ENCODE measurements at places on chromosomes 11 and 22.

- no peak for DNase-seq
These were observed 128.8 kb upstream of the SORL1-AS1 start for GRCh38 chr11:121581607-121582006.

- DNase-seq: no peak
These were observed 26.2 kb downstream of the OR2AG2 start for GRCh38 chr11:6745465-6746015.

DNA sequence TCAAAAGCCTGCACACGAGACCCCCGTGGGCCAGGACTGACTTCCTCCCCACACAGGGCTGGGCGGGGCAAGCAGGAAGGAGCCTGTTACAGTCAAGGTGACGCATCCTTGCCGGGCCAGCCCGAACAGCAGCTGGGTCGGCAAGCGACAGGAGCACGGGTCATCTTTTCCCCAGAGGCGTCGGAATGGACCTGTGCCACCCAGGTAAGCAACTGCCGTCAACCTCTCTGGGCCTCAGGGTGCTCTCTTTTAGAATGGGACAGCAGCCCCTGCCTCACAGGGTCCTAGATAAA is at the start of gene CYTH4:
TSS of gene CYTH4 (plus strand) at position 124 of the 293 bp plus-strand sequence. CDS start at position 186, 62 bp downstream.
- peak; percentile 58 for DNase-seq

DNA sequence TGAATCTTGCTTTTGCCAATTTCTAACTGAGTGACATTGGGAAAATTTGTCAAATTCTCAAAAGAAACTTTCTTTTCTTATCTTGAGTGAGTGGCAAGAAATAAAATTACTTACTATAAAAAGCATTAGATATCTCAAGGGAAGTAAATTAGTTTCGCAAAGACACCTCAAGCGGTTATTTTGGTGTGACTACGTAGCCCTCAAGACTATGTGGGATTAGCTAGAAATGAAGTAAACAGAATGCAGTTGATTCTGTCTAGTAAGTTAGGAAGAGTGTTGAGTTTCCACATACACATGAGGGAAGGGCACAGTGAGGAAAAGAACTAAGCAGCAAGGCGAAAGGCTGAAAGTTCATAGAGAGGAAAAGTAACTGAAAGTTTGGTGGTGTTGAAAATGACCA is 28.3 kb upstream of the MS4A6A start:
- no peak for DNase-seq

GRCh38 chr11:92839450-92839849 is 130.0 kb upstream of the MTNR1B start:
- DNase-seq: no peak

DNA sequence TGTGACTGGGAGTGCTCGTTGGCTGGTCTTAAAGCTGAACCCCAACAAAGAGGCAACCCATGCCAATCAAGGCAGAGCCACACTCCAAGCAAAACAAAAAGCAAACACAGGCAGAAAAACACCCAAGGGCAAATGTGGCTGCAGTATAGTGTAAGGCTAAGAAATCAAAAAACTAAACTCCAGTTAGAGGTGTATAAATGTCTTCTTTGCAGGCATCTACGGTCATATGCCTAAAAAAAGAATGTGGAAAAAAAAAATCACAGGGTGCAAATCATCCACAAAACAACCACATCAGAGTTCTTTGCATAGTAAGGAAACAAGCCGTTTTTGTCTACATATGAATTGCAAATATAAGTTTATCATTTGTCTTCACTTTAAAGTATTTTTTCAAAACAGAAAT is 27.8 kb downstream of the ARFGAP3 start:
- DNase-seq: no peak

DNA sequence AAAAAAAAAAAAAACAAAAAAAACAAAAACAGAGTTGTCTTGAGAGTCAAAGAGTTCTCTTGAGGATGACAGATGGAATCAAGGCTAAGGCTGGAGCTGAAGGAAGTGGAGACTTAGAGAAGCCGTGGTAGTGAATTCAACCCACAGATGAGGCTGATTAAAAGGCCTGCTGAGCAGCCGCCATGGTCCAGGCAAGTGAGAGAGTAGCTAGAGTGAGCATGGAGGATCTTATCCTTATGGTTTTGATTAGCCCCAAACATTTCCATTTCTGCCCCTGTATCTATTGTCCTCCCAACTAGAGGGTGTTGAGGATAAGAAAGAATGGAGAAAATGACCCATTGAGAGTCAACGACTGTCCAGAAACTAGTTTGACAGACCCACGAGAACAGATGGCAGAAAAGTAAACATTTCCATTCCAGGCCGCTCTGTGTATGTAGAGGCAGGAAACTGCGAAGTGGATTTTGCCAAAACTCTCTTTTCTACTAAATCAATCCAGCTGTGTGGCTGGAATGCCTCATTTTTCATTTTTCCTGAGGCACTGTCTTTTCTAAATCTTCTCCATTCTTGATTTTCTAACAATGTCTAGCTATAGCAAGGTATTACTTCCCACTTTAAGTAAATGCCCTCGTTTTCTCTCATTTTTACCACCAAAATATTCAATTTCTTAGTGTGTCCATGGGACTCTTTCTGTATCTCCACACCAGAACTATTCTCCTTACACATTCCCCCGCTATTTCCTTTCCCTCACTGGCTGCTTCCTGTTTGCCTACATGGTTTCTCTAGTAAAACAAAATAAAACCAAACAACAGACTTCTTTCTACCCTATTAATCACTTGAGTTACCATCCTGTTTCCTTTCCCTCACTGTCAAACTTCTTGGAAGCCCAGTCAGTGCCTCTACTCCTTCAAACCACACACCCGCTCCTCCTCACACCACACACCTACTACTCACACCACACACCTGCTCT is 5.4 kb upstream of the MMP8 start:
- DNase-seq: no peak

GRCh38 chr22:19816372-19817119 is 38.1 kb downstream of the GNB1L start:
- no peak for DNase-seq

GRCh38 chr11:64843686-64844329 is 645 bp downstream of the CDC42BPG start:
- DNase-seq: peak; percentile 41

- DNase-seq: peak; percentile 47
These were observed 718 bp downstream of the CHKA start for GRCh38 chr11:68120273-68121066.

GRCh38 chr11:9158898-9159391 is 67.5 kb upstream of the SCUBE2 start:
- DNase-seq: peak; percentile 61

DNA sequence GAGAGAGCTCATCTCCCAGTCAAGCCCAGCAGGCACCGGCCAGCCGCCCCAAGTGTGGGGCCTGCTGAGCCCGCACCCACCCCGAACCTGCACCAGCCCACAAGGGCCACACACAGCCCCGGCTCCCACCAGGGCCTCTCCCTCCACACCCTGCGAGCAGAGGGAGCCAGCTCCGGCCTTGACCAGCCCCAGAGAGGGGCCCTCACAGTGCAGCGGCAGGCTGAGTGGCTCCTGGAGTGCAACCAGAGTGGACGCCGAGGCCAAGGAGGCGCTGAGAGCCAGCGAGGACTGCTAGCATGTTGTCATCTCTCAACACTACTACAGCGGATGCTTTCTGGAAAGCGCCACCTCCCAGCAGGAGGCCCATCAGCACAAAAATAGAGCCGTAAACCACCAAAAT is 10.9 kb downstream of the DEFB108B start:
- DNase-seq: no peak

GRCh38 chr11:64216879-64217278 is 9.1 kb downstream of the TRPT1 start:
- DNase-seq: no peak

- no peak for DNase-seq
These were observed 53.3 kb downstream of the WNT11 start for GRCh38 chr11:76152741-76153570.

GRCh38 chr11:128644576-128644975 is 49.3 kb upstream of the FLI1 start:
- peak; percentile 59 for DNase-seq

- DNase-seq: peak; percentile 29
These were observed 17.0 kb downstream of the FADS3 start for GRCh38 chr11:61874377-61874809.

- DNase-seq: no peak
These were observed 23.9 kb downstream of the MYO7A start for GRCh38 chr11:77151804-77152509.

- DNase-seq: peak; percentile 61
These were observed 40.0 kb upstream of the RTL6 start for GRCh38 chr22:44538051-44538450.

GRCh38 chr11:128179512-128179911 is 407.8 kb downstream of the ETS1 start:
- DNase-seq: peak; percentile 24

GRCh38 chr11:26936109-26936508 is 57.8 kb upstream of the FIBIN start:
- DNase-seq: no peak

GRCh38 chr11:257766-258493 is 20.3 kb upstream of the NLRP6 start:
- DNase-seq: peak; percentile 12

- DNase-seq: peak; percentile 28
These were observed 17.0 kb upstream of the KCNJ11 start for GRCh38 chr11:17405232-17406005.

- DNase-seq: no peak
These were observed 521 bp upstream of the PTS start for GRCh38 chr11:112225753-112226061.

DNA sequence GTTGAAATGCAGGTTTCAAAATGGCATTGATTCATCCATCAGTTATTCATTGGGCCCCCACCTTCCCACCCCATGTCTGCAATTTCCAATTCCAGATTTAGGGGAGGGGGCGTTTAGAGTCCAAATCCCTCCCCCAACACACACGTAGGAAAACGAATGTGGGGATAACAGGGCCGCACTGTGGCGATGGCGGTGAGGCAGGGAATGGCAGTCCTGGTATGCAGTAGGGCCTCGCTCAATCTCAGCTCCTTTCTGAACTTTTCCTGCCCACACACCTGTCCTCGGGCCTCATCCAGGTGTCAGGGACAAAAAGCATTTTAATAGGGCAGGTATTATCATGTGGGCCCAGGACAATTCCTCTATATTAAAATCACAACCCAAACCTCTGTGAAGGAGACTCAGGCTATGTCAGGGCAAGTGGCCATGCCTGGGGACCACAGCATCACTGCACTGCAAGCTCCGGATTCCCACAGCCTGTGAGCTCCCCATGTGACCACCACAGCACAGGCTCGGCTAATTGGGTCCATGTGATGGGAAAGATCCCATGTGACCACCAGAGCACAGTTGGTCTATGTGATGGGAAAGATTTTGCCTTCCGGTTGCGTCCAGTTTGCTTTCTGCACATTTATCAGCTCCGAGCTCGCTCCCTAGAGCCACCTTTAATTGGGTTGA is 44.5 kb downstream of the RTL6 start:
- DNase-seq: no peak

DNA sequence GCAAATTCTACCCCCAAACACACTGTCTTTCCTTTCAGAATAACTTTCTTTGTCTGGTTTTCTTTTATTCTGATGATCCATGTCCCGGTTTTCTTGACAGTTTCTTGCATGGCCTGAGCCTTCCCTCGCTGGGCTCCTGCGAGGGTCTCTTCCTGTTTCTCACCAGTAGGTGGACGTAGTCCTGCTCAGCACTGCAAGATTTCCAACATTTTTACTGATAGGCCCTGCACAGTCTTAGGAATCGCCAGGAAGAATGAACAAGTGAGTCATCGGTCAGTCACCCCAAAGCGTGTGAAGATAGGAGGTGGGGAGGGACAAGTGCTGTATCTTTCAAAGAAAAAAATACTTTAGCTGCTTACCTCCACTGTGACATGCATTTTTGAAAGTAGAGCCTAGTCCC is 16.9 kb upstream of the KIRREL3 start:
- DNase-seq: peak; percentile 44

DNA sequence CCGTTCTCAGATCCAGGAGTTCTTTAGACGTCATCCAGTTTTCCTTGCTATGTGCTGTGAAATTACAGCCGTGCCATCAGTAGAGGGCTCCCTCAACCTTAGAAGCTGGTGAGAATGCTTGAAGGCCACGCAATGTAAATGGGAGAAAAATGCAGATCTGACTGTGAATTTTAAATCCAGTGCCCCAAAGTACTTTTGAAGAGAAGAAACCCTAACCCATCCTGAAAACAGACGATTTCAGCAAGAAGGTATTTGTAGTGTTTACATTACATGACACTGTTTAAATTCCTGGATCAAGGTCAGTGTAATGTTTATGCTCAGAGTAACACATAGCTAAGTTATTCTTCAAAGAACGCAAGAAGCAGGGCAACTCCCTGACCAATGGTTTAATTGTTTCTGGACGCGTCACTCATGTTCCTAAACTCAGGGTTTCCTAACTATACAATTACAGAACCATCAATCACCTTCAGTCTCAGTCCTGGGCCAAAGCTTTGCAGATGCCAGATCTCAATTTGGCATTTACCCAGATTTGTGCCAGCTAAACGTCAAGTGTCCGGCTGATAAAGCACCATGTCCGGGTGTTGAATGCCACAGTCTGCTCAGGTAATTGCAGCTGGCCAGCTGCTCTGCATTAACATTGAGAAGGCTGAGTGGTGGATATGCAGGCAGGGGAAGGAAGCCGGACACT is 38.2 kb downstream of the ADAMTS8 start:
- peak; percentile 78 for DNase-seq

- no peak for DNase-seq
These were observed 5.2 kb upstream of the RASSF10 start for GRCh38 chr11:13003736-13004493.

DNA sequence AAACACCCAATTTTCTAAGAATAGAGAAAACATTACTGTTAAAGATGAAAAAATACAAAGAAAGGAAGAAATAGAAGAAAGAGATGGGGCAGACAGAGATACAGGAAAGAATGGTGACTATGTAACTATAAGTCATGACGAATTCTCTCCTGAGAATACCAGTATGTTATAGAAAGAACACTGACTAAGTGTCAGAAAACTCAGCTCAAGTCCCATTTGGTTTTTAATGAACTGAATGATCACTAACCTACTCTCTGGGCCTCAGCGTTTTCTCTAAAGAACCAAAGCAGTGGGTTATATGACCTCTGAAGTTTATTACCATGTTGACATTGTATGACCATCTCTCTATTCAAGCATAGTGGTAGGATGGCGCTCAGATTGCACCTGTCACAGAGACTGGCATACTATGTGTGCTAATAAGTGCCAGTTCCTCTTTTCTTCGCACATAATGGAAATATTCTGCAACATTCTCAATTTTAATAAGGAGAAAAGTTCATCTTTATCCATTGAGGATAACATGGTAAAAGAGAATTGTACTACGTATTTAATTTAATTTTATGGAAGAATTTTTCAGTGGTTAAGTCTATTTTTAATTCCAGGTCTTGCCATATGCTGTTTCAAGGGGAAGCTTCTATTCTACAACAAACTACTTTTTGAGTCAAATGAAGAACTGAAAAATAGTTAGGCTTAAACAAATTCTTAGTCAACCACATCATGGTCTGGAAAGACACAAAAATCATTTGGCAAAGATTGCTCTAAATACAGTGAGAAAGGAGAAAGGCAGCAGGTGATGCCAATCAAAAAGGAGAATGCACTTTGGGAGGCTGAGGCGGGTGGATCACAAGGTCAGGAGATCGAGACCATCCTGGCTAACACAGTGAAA is 25.0 kb upstream of the EED start:
- DNase-seq: no peak

- DNase-seq: no peak
These were observed 65.1 kb upstream of the CD44 start for GRCh38 chr11:35073691-35074419.

- no peak for DNase-seq
These were observed 54.3 kb downstream of the DDI1 start for GRCh38 chr11:104090767-104091166.

Data from PC-3 (cell line).